ENCODE measurements at places on chromosomes 4 and X.
A peak's percentile ranks its signal among the peaks of the same experiment; 100 is the strongest.

DNA sequence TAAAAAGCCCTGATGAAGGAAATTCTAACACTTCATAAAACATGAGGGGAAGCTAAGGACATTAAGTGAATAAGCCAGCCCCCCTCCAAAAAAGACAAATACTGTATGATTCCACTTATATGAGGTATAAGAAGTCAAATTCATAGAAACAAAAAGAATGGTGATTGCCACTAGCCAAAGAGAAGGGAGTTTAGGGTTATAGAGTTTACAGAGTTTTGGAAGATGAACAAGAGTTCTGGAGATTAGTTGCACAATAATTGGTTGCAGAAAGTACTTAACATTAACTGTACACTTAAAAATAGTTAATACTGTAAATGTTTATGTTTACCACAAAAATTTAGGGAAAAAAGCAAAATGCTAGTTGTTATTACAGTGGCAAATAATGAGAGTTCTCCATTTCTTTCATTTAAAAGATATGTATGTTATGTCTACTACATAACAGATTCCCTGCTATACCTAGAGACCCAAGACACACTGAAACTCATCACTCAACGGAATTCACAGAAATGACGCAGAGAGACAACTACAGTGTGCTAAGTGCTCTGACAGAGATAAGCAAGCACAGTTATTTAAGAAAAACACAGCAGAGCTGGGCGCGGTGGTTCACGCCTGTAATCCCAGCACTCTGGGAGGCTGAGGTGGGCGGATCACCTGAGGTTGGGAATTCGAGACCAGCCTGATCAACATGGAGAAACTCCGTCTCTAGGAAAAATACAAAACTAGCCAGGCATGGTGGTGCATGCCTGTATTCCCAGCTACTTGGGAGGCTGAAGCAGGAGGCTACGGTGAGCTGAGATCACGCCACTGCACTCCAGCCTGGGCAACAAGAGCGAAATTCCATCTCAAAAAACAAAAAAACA is 37.2 kb downstream of the EIF4E start:
- no peak for DNase-seq

GRCh38 chrX:134172588-134173259 is 64.3 kb upstream of the CCDC160 start:
- peak; percentile 6 for DNase-seq

DNA sequence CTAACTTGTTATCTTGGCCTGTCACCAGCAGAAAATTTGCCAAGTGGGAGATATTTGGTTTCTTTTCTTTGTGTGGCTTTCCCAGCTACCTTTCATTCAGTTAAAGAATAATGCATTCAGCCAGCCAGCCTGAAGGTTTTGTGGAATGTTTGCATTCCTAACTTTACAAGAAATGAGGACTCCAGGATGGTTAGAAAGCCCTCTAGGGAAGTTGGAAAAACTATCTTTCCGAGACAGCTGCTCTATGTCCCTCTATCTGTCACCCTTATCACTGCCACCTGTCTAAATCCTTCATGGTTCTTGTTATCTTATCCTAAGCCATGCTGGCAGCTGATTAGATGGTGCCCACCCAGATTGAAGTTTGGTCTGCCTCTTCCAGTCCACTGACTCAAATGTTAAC is 384.2 kb downstream of the SH3BGRL start:
- no peak for DNase-seq

- peak; percentile 35 for DNase-seq
These were observed 79.2 kb upstream of the CLCN4 start for GRCh38 chrX:10077425-10078188.

GRCh38 chr4:175017751-175018150 is 99.6 kb downstream of the ADAM29 start:
- DNase-seq, result no peak

Measured in choroid plexus epithelial cell (primary cell).